ENCODE measurements at places on chromosomes 11 and 22. TPM values are rescaled to one million over a fixed set of nuclear protein-coding genes. Genes with fewer than 3 reads are reported as not detected.

DNA sequence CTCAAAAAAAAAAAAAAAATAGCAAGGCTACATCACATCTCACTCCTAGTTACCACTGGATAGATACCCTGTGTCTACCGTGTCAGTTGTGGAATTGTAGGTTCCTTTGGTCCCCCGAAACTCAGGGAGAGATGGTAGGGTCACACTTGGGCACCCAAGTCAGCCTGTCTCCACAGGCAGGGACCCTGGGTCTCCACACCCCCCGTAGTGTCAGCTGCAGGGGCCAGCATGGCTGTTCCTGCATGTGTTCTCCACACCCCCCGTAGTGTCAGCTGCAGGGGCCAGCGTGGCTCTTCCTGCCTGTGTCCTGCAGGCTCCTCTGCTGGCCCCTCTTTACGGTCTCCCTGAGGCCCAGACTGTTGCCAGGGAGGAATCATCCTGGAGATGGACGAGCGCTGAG is 282.1 kb downstream of the BRD1 start:
- DNase-seq: no peak

GRCh38 chr11:60765355-60765754 is 8.7 kb downstream of the MS4A15 start:
- DNase-seq: no peak

GRCh38 chr22:36204001-36204631 is 2.5 kb upstream of the APOL4 start:
- DNase-seq: no peak

- peak; percentile 86 for DNase-seq
These were observed 4.8 kb upstream of the FBXO7 start for GRCh38 chr22:32469799-32470212.

DNA sequence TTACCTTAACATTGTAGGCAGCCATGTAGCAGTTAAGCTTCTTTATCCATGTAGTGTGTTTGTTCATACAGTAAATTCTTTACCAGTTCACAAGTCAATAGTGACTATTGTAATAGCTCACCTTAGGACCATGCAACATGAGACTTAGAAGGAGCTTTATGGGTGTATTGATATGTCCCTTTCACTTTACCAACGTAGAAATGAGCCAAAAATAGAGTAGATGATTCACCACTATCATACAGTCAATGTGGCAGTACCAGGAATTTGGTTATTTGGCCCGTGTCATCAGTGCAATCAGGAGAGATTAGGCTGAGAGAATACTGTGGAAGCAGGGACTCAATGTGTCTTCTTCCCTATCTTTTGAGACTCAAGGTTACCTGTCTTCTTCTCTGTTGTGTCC is 4.7 kb downstream of the ZDHHC13 start:
- no peak for DNase-seq

DNA sequence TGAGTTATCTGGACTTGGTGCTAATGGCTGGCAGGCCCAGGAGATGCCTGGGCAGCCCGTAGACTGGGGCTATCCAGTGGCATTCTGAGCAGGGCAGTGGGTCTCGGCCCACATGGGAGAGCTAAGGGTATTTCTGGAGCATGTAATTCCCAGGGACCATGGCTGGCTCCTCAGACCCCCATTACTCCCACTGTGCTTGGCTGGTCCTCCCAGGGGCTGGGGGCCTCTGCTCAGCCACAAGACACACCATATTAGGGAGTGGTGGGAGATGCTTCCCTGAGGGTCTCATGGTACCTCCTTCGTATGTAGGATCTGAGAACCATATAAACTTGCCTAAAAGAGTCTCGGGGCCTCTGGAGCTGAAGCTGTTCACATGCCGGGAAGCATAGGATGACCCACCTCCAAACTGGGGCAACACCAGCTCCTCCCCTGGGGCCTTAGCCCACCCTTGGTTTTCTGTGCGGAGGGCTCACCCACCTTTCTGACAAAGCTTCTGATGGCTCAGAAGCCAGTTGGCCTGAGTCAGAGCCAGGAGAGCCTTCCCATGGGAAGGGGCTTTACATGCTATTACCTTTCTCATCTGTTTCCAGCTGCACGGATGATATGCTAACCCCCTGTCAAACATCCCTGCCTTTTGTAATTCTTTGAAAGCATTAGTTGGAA is 9.5 kb upstream of the FTH1 start:
- DNase-seq: no peak

GRCh38 chr11:97072420-97072819 is 682.6 kb downstream of the JRKL start:
- no peak for DNase-seq

DNA sequence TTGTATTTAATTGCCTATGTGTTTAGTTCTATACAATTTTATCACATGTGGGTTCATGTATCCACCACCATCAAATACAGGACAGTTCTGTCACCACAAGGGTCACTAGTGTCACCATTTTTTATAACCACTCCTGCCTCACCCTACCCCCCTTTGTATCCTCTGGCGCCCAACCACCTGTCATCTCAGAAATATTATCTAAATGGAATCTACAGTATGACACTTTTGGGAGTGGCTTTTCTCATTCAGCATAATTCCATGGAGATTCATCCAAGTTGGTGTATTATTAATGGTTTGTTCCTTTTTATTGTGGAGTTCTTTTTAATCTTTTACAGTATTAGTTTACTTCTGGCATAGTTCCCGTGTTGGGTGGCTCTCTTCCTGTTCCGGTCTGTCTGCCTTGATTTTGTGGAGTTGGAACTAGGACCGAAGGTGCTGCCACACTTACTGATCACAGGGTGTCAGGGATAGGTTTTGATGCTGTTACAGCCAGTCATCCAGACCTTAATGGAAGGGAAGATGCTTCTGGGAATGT is 58.5 kb downstream of the TNRC6B start:
- no peak for DNase-seq

GRCh38 chr22:44573451-44573850 is 75.4 kb upstream of the RTL6 start:
- no peak for DNase-seq

- no peak for DNase-seq
These were observed 33.2 kb downstream of the RAB39A start for GRCh38 chr11:107961480-107961879.

DNA sequence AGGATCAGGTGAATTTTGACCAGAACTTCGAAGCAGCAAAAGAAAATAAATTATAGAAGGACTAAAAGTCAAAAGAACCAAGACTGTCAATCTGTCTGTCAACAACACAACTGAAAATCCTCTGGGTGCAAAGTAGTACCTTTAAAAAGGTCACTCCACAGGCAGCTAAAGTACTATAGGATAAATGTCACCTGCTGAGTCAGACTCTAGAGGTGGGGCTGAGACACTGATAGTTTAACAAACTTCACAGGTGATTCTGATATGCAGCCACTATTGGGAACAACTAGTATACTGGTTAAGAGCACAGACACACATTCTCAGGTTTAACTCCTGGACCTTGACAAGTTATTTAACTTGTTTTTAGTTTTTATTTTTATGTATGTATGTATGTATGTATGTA is 107.3 kb downstream of the FCHSD2 start:
- DNase-seq: no peak

Gene SMPD1
- 35.0 TPM for total RNA-seq

Gene FGF4
- not detected for total RNA-seq

Gene CTTN
- total RNA-seq: 406 TPM
